ENCODE measurements at places on chromosomes 6 and 20.

DNA sequence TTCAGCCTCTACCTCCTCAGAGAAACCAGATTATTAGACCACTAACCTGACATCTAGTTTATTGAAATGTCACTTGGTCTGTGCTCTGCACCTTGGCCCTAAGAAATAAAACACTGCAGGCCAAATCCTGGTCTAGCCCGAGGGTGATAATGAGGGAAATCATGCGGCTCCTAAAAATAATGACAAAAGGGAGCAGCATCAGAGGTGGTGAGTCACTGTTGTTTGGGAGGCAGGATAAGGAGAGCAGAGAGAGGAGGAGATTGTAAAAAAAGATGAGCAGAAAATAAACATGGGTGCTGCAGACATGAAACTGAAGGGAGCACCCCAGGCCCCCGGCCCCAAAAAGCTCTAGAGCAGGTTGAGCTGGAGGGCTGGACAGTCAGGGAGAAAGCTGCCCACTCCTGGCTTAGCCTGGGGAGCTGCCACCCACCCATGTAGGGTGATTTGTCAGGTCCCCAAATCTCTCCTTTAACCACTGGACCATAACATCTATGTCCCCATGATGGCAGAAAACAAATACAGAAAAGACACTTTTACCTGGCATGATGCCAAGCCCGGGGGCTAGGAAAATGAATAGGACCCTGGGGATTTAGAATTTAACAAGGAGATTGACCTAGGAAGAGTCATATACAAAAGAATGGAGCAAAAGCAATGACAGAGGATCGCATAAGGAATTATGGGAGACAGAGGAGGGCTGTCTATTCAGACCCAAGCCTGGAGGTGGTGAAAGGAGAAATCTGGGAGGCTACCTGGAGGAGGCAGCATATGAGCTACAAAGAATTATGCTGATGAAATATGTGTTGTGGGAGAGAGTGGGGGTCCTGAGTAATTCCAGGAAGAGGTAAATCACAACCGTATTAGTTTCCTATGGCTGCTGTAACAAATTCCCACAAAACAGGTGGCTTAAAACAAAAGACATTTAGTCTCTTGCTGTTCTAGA, 103.7 kb downstream of the SNAP25 start:
- DNase-seq = no peak

GRCh38 chr20:725491-725890, 42.8 kb downstream of the SLC52A3 start:
- DNase-seq = no peak

DNA sequence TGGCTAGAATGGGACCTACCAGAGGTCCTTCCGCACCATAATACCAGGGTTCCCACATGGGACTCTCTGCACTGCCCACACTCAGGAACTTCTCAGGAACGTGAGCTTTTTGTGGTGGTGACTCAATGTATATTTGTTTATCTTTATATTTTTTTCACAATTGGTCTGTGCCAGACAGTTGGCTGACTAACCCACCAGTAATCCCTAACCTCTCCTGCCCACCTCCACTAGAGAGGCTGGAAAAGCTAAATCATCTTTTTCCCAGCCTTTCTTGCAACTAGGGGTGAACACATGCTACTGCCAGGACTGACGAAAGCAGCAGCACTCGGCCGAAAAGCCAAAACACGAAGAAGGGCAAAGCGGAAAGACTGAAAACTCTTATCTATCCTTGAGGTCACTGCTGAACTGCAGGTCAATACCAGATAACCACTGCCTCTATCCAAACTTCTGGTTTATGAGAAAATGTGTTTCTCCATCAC, 112.9 kb downstream of the TRERF1 start:
- DNase-seq = no peak

GRCh38 chr6:84218091-84218490, 9.4 kb downstream of the CEP162 start:
- DNase-seq = no peak

- DNase-seq = no peak
These were observed 6.3 kb upstream of the FOXF2 start for GRCh38 chr6:1382883-1383728.

GRCh38 chr6:25950297-25950696, 12.3 kb upstream of the TRIM38 start:
- no peak for DNase-seq

- no peak for DNase-seq
These were observed 4.3 kb downstream of the RAB32 start for GRCh38 chr6:146547889-146548288.

- no peak for DNase-seq
These were observed at the start of gene TAAR9 for GRCh38 chr6:132537977-132538376. TAAR9 (plus strand) TSS chr6:132538277; CDS start chr6:132538290, 13 bp downstream.

- DNase-seq = no peak
These were observed 81.0 kb upstream of the ASF1A start for GRCh38 chr6:118812970-118813369.

DNA sequence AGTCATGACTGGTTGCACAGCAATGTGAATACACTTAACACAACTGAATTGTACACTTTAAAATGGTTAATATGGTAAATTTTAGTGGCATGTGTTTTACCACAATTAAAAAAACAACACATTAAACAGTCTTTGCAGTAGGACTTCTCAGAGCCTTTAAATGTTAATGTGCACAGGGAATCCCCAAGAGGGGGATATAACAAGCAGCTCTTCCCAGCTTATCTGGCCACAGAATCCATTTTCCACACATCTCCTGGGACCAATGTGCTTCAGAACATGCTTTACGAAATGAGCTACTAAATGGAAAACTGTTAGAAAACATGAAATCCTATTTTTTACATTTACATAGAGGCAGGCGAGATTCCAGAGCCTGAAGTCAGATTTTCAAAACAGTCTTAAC, 44.4 kb downstream of the FYN start:
- no peak for DNase-seq

DNA sequence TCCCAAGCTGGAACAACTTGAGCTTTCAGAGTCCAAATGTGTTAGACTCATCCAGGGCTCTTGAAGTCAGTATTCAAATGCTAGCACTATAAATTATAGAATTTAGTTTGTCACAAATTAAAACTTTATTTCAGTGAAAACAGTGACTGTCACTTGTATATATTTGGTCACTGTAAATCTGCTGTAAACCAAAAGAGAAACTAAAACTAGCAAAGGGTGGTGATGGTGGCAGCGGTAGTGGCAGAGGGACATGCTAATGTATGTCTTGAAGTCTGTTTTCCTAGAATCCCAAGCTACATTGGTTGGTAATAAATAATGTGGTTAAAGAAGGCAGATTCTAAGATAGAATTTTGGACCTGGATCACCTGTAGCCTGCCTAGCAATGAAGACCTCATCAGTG, 140.4 kb upstream of the CENPW start:
- DNase-seq = no peak

GRCh38 chr6:71091167-71091566, 134.3 kb upstream of the B3GAT2 start:
- no peak for DNase-seq

DNA sequence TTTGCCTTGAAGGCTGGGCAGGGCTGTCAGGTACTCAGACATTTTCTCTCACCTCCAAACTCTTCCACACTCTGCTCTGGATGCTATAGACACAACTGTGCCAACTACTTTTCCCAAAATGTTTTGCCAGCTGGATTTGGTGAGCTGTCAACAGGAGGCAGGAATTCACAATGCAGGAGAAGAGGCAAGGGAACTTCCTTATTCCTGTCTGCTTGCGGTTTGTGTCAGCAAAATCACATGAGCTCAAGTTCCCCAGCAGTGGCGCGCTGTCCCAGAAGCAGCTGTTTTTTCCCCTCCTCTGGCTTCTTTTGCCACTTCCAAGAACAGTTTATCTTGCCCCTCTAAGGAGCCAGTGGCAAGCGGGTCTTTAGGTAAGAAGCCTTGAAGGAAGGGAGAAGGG, 608.2 kb downstream of the PRKN start:
- DNase-seq = no peak

GRCh38 chr6:154650351-154650750, 82.9 kb upstream of the SCAF8 start:
- no peak for DNase-seq

GRCh38 chr6:7261852-7262461, 51.0 kb downstream of the SSR1 start:
- DNase-seq = no peak

- no peak for DNase-seq
These were observed 510 bp downstream of the NDRG3 start for GRCh38 chr20:36745234-36745926.

DNA sequence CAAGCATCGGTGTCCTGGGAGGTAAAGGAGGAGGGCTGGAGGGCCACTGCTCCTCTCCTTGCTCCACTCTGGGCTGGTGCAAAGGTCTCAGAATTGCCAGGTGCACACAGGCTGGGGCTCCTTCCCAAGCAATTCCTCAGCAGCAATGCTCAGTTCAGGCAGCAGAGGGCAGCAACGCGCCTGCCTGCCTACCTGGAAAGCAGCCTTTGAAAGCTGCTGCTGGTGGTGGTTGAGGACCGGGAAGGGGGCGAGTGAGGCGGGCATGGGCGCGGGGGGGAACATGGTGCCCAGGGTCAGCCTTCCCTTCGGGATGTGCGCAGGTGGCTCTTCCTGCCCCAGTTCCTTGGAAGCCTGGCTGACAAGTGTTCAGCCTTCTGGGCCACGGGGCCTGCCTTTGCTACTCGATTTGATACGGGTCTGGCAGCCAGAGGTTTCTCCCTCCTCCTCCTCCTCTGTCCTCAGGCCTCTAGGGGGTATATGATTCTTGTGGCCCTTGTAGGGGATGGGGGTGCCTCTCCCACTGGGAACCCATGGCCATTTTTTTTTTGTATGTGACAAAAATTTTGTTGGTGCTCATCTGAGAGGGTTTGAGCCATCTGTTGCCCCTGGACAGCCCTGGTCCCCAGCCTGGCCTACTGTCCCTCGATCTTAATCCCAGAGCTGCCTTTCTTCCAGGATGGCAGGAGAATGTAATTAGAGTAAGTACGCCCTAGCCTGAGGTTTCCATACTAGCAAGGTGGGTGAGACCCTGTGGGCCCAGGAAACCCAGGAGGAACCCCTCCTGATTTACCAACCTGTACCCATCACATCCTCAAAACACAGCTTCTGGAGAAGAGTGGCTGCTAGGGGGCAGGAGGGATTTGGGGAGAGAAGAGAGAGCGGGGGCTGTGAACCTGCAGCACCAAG, 20.1 kb downstream of the MRPS18A start:
- DNase-seq = no peak

- DNase-seq = no peak
These were observed 12.3 kb downstream of the CST5 start for GRCh38 chr20:23867152-23867776.

GRCh38 chr20:34164381-34164984, 52.4 kb upstream of the EIF2S2 start:
- no peak for DNase-seq

- no peak for DNase-seq
These were observed 9.3 kb downstream of the TRAPPC3L start for GRCh38 chr6:116536216-116536621.

GRCh38 chr20:58173091-58173490, 55.4 kb downstream of the ANKRD60 start:
- DNase-seq = no peak

- no peak for DNase-seq
These were observed at the start of gene ITPA for GRCh38 chr20:3209257-3209945. ITPA (plus strand) TSS chr20:3209498; CDS start chr20:3209552, 54 bp downstream.

DNA sequence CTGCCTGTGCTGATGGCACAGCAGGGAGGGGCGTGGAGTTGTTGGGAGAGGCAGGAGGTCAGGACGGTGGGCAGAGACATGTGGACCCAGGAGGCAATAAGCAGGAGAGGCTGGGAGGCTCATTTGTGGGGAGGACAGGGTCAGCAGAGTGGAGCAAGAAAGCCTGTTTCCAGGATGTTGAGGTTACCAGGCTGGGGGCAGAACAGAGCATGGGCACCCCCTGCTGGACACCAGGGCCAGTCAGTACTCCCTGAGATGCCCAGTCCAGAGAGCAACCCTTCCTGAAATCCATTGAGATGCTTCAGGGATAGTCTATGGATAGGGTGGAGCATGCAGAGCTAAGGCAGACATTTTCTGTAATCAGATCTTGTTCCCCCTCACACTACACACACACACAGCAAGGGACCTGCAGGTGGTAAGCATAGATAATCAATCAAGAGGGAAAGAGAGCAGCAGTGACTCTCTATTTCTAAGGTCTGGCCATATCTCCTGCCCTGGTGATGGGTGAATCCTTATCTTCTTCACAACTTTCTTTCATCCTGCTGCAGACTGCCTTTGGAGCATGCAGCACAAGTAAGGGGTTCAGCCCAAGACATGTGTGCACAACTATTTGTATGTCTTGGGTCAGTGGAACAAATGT, 41.7 kb downstream of the MOCS1 start:
- no peak for DNase-seq

DNA sequence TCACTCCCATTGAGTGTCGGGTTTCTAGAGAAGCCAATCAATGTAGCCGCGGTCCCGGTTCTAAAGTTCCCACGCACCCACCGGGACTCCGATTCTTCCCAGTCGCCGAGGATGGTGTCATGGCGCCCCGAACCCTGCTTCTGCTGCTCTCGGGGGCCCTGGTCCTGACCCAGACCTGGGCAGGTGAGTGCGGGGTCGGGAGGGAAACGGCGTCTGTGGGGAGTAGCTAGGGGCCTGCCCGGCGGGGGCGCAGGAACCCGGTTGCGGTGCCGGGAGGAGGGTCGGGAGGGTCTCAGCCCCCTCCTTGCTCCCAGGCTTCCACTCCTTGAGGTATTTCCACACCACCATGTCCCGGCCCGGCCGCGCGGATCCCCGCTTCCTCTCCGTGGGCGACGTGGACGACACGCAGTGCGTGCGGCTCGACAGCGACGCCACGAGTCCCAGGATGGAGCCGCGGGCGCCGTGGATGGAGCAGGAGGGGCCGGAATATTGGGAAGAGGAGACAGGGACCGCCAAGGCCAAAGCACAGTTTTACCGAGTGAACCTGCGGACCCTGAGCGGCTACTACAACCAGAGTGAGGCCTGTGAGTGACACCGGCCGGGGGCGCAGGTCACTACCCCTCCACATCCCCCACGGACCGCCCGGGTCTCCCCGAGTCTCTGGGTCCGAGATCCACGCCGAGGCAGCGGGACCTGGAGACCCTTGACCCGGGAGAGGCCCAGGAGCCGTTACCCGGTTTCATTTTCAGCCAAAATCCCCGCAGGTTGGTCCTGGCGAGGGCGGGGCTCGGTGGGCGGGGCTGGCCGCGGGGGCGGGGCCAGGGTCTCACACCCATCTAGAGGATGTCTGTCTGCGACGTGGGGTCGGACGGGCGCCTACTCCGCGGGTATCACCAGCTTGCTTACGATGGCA, 35.2 kb upstream of the HLA-G start:
- DNase-seq = no peak

- DNase-seq = no peak
These were observed 220.8 kb upstream of the FOXA2 start for GRCh38 chr20:22805219-22805618.

GRCh38 chr6:164150232-164150631, 735.7 kb downstream of the QKI start:
- no peak for DNase-seq

- DNase-seq = no peak
These were observed 306.3 kb downstream of the PHF3 start for GRCh38 chr6:63941747-63942470.

DNA sequence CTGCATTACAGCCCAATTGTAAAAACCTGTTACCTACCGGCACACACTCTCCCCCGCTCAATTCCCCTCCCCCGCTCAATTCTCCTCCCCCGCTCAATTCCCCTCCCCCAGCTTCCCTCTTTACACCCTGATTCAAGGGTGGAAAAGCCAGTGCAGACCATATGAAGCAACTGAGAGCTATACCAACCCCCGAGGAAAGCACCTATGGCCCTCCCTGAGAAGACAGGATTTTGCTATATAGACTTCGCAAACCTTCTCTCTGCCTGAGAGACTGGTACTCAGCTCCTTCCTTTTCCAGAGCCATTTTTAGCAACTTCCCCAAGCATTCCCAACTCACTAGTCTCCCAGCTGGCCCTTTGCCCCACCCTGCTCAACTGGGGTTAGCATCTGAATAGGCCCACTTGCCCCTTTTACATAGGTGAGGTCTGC, 7.6 kb downstream of the GNAS-AS1 start:
- DNase-seq = no peak

- no peak for DNase-seq
These were observed 36.5 kb upstream of the TBC1D7 start for GRCh38 chr6:13364842-13365241.
